ENCODE measurements at places on chromosomes 16 and 17. TPM values are rescaled to one million over a fixed set of nuclear protein-coding genes. Genes with fewer than 3 reads are reported as not detected.

- no peaks in the 10 kb centered on the region for H3K27me3 ChIP-seq
- no peak for DNase-seq
- peaks cover 25% of the 10 kb centered on the region for H3K4me1 ChIP-seq
- no peak overlapping the region for H3K4me3 ChIP-seq
- peak overlapping the region; percentile 50 for H3K27ac ChIP-seq
Measured at GRCh38 chr16:75379911-75380847, 53.1 kb downstream of the CFDP1 start.

DNA sequence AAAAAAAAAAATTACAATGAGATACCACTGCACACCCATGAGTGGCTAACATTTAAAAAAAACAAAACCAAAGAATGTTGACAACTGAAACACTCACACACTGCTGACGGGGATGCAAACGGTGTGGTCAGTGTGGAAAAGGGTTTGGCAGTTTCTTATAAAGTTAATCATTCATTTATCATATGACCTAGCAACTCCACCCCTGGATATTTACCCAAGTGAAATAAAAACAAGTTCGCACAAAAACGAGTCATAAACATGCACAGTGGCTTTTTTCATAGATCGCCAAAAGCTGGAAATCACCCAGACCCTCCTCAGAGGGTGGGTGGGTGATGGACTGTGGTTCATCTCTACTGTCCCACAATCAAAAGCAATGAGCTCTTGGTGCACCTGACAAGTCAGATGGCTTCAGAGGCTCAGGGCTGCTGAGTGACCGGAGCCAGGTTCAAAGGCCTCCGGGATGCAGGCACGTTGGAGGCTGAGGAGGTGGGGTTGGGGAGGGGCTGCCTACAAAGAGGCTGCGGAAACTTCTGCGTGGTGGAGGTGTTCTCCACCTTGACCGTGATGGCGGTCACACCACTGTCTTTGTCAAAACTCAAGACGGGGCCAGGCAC lies 14.2 kb downstream of the RAB40B start:
- H3K4me1 ChIP-seq: no peaks in the 10 kb centered on the region
- peak; percentile 37 for DNase-seq
- H3K4me3 ChIP-seq: no peak overlapping the region
- H3K27ac ChIP-seq: no peak overlapping the region
- no peaks in the 10 kb centered on the region for H3K27me3 ChIP-seq

DNA sequence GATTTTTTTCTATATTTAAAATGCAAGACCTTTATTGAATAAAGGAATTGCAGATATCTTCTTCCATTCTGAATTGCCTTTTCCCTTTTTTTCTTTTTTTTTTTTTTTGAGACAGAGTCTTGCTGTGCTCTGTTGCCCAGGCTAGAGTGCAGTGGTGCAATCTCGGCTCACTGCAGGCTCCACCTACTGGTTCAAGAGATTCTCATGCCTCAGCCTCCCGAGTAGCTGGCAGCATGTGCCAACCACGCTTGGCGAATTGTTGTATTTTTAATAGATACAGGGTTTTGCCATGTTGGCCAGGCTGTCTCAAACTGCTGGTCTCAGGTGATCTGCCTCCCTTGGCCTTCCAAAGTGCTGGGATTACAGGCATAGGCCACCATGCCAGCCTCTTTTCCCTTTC lies 151.5 kb downstream of the CEP112 start:
- H3K4me1 ChIP-seq: no peaks in the 10 kb centered on the region
- no peaks in the 10 kb centered on the region for H3K27me3 ChIP-seq
- DNase-seq: no peak
- no peaks in the 10 kb centered on the region for H3K36me3 ChIP-seq
- H3K27ac ChIP-seq: no peak overlapping the region

DNA sequence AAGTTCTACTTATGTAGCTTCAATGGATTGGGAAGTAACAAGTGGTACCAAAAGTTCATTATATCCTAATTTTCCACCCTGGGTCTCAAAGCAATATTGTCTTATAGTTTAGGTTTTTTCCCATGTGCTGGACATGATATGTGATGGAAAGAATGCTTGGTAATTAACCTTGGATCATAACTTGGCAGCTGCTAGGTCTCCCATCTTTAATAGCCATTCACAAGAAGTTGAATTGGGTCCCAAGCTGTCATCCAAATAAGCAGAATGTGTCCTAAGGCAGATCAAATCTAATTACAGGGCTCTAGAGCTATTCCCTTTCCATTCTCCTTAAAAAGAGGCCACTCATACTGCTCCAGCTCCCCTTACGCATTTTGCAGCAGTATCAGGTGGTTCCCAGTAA lies 44.7 kb upstream of the KCNJ16 start:
- H3K4me1 ChIP-seq: no peaks in the 10 kb centered on the region
- no peak overlapping the region for H3K27ac ChIP-seq
- H3K36me3 ChIP-seq: no peaks in the 10 kb centered on the region
- no peaks in the 10 kb centered on the region for H3K27me3 ChIP-seq
- DNase-seq: no peak
- no peak overlapping the region for H3K4me3 ChIP-seq

DNA sequence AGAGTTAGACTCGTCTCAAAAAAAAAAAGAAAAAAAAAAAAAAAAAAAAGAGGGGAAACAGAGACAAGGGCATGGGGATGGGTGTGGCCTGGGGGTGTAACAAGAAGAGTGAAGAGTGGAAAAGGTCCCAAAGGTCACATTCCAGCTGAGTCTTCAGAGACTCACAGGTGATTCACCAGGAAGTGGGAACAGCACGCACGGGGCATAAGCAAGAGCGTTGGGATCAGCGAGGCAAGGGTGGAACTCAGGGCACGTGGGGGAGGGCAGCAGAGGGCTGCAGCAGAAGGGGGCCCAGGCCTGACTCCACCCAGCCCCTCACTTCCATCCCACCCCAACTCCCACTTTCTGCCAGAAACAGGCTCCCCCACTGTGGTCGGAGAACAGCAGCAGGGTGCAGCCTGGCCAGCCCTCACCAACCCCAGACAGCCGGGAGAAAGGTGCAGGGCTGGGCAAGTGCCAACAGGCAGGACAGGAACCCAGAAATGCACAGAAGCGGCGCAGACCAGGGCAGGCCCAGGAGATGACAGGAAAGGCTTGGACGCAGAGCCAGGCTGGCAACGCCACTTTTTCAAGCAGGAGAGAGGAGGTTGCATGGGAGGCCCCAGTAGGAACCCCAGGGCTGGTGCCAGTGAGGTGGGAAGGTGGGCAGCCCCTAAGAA lies 3.3 kb downstream of the MEAK7 start:
- H3K27me3 ChIP-seq: no peaks in the 10 kb centered on the region
- H3K27ac ChIP-seq: no peak overlapping the region
- DNase-seq: peak; percentile 67
- peaks cover 16% of the 10 kb centered on the region for H3K4me1 ChIP-seq
- peaks cover 15% of the 10 kb centered on the region for H3K36me3 ChIP-seq

DNA sequence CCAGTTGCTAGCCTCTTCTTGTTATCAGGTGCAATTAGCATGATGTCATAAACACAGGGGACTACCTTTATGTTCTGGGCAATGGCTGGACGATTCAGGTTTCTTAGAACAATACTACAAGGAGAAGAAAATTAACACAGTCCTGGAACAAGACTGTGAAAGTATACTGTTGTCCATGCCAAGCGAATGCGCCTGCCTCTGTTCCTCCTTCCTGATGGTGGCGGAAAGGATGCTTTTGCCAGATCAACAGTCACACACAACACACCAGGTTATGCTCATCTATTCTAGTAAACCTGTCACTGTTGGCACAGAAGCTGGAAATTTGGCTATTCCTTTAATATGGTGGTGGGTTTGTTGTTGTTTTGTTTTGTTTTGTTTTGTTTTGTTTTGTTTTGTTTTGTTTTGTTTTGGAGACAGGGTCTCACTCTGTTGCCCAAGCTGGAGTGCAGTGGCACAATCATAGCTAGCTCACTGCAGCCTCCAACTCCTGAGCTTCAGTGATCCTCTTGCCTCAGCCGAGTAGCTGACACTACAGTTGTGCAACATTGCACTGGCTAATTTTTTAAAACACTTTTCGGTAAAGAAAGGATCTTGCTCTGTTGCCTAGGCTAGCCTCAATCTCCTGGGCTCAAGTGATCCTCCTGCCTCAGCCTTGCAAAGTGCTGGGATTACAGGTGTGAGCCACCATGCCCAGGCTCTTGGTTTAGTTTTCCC lies 3.1 kb upstream of the CD300LD start:
- no peaks in the 10 kb centered on the region for H3K27me3 ChIP-seq
- H3K27ac ChIP-seq: no peak overlapping the region
- H3K4me1 ChIP-seq: no peaks in the 10 kb centered on the region
- no peak for DNase-seq

- H3K4me1 ChIP-seq: peaks cover 24% of the 10 kb centered on the region
- peaks cover 2% of the 10 kb centered on the region for H3K36me3 ChIP-seq
- no peak for DNase-seq
- H3K4me3 ChIP-seq: no peak overlapping the region
- H3K27me3 ChIP-seq: no peaks in the 10 kb centered on the region
Measured at GRCh38 chr16:72875291-72876031, 172.5 kb downstream of the ZFHX3 start.

- H3K27ac ChIP-seq: no peak overlapping the region
- peak; percentile 46 for DNase-seq
- no peak overlapping the region for H3K4me3 ChIP-seq
- no peaks in the 10 kb centered on the region for H3K4me1 ChIP-seq
Measured at GRCh38 chr17:37220607-37220953, 155.2 kb upstream of the C17orf78 start.

GRCh38 chr16:83676086-83676485 lies 131.7 kb upstream of the HSBP1 start:
- H3K27me3 ChIP-seq: no peaks in the 10 kb centered on the region
- H3K4me3 ChIP-seq: no peak overlapping the region
- no peak for DNase-seq
- H3K36me3 ChIP-seq: no peaks in the 10 kb centered on the region
- no peaks in the 10 kb centered on the region for H3K4me1 ChIP-seq
- H3K27ac ChIP-seq: no peak overlapping the region

- no peaks in the 10 kb centered on the region for H3K4me1 ChIP-seq
- no peaks in the 10 kb centered on the region for H3K27me3 ChIP-seq
- DNase-seq: no peak
- no peak overlapping the region for H3K4me3 ChIP-seq
- H3K27ac ChIP-seq: no peak overlapping the region
Measured at GRCh38 chr17:6027342-6028024, 42.7 kb upstream of the WSCD1 start.

- H3K27me3 ChIP-seq: peaks cover 9% of the 10 kb centered on the region
- H3K27ac ChIP-seq: no peak overlapping the region
- H3K4me3 ChIP-seq: no peak overlapping the region
- no peaks in the 10 kb centered on the region for H3K36me3 ChIP-seq
- DNase-seq: no peak
- H3K4me1 ChIP-seq: peaks cover 2% of the 10 kb centered on the region
Measured at GRCh38 chr16:66402166-66402565, 24.9 kb upstream of the BEAN1 start.

DNA sequence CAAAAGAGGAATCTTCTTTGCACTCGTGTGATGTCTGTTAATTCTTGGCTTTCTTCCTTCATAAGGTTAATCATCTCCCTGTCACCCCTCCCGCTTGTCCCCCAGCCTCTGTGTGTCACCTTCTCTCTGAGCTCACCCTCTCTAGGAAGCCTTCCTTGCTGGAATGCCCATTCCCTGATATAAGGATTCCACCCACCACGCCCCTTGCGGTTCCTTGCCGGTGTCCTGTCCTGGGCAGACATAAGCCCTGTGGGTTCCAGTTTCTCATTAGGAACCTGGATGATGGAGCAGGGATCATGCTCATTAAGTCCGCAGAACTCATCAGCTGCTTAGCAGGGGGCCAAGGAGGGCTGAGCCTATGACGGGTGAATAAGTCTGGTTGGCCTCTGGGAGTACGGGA lies 559.3 kb downstream of the MAF start:
- DNase-seq: no peak
- H3K27ac ChIP-seq: no peak overlapping the region
- H3K36me3 ChIP-seq: no peaks in the 10 kb centered on the region
- no peaks in the 10 kb centered on the region for H3K27me3 ChIP-seq
- H3K4me3 ChIP-seq: no peak overlapping the region

DNA sequence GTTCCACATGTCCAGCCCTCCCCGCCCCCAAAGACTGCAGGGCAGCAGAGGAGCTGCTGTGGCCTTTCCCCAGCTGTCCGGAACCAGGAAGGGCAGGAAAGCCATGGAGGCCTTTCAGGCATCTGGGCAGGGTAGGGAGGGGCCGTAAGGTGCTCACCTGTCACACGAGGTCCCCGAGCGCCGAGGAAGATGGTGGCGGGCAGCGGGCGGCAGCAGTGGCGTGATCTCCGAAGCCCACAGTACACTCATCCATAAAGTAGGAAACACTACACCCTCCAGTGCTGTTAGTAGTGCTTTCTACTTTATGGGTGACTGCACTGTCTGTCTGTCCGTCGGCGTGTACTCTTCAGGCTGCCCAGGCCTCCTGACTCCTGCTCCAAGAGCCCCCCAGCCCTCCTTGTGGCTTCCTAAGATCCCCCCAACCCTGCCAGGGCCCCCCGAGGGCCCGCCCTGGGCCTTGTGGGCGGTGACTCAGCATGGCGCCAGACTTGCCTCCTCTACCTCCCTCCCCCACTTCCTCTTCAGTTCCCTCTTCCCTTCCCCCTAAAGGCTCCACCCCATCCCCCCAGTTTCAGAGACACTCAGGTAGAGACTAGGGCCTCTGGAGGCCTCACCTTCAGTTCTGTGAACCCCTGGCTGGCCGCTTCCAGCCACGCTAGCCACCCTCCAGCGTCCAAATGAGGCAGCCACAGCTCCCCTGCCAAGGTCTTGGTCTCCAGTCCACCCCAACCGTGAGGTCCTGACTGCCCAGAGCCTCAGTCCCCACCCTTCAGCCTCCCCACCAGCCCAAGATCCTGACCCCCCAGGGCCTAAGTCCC lies 2.6 kb upstream of the TSPOAP1 start:
- no peak overlapping the region for H3K4me3 ChIP-seq
- H3K4me1 ChIP-seq: peaks cover 3% of the 10 kb centered on the region
- H3K36me3 ChIP-seq: no peaks in the 10 kb centered on the region
- H3K27me3 ChIP-seq: peaks cover 7% of the 10 kb centered on the region
- H3K27ac ChIP-seq: no peak overlapping the region

GRCh38 chr17:40430272-40431230 lies 12.7 kb upstream of the IGFBP4 start:
- H3K27me3 ChIP-seq: no peaks in the 10 kb centered on the region
- no peak for DNase-seq
- peaks cover 2% of the 10 kb centered on the region for H3K4me1 ChIP-seq
- H3K36me3 ChIP-seq: no peaks in the 10 kb centered on the region
- no peak overlapping the region for H3K27ac ChIP-seq

- DNase-seq: no peak
- peaks cover 7% of the 10 kb centered on the region for H3K27me3 ChIP-seq
- H3K36me3 ChIP-seq: peaks cover 5% of the 10 kb centered on the region
- H3K27ac ChIP-seq: no peak overlapping the region
- no peak overlapping the region for H3K4me3 ChIP-seq
Measured at GRCh38 chr16:2949705-2950352, 14.2 kb upstream of the KREMEN2 start.

GRCh38 chr17:81328978-81329926 lies 34.1 kb upstream of the SLC38A10 start:
- peak; percentile 87 for DNase-seq
- peaks cover 10% of the 10 kb centered on the region for H3K4me1 ChIP-seq
- H3K36me3 ChIP-seq: no peaks in the 10 kb centered on the region
- no peak overlapping the region for H3K4me3 ChIP-seq
- no peak overlapping the region for H3K27ac ChIP-seq
- peaks cover 29% of the 10 kb centered on the region for H3K27me3 ChIP-seq

The SLX4 gene
- 2.3 TPM for total RNA-seq

The IRX6 gene
- total RNA-seq: not detected

The ARHGAP23 gene
- total RNA-seq: 18.2 TPM

The MT1X gene
- 137 TPM for total RNA-seq
